ENCODE measurements at places on chromosomes 7 and 10.

- DNase-seq, result no peak
Observed at GRCh38 chr7:83457022-83457892, 191.7 kb downstream of the SEMA3E start.

DNA sequence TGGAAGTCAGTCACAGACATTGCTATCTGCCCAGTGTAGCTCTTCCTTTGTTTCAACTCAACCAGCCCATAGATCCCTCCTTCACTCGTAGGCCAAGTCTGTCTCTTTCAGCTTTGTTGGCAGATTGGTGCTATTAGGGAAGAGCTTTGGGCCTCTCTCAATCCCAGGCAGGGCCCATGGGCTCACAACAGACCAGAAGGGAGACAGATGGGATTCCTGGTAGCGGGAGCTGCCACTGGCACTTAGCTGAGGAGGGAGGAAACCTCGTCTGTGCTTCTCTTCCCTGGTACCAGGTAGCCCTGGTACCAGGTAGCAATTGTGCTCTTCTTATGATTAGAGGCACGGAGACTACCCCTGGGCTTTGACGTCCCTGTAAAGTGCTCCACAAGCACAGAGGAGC lies 592.0 kb downstream of the TYW1 start:
- no peak for DNase-seq

- no peak for DNase-seq
Observed at GRCh38 chr7:95904099-95904498, 131.7 kb downstream of the DYNC1I1 start.

DNA sequence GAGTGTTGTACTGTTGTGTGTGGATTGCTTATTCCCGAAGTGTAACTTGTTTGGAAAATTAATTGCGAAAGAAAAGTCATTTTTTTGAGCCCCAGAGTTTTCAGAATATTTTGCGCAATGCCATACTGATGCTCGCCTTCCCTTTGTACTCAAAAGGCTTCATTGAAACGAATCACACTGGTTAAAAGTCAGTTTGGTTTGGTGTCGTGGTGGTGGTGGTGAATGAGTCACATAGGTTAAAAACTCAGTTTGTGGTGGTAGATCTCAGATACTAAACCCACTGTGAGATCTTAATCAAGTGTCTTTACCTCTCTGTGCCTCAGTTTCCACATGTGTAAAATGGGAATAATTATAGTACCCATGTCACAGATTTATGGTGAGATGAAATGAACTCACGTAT lies 61.1 kb upstream of the IL6 start:
- no peak for DNase-seq

DNA sequence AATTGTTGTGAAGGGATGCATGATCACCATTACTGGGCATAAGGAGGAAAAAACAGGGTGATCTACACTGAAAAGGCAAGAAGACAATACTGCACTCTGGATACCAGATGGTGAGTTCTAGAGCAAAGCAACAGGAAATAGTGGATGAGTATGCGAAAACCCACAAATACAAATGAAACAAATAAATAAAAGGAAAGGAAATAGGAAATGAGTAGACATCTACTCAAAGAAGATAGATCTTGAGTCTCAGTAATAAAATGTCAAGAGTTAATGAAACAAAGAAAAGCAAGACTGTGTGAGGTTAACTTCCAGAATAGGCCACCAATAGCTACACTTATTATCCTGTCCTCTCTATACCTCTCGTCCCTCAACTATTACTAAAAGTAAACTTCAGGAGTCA lies 11.7 kb downstream of the ORC5 start:
- no peak for DNase-seq

GRCh38 chr10:55979203-55979602 lies 381.9 kb downstream of the ZWINT start:
- no peak for DNase-seq

GRCh38 chr7:158416283-158416933 lies 171.2 kb downstream of the PTPRN2 start:
- DNase-seq, result no peak

DNA sequence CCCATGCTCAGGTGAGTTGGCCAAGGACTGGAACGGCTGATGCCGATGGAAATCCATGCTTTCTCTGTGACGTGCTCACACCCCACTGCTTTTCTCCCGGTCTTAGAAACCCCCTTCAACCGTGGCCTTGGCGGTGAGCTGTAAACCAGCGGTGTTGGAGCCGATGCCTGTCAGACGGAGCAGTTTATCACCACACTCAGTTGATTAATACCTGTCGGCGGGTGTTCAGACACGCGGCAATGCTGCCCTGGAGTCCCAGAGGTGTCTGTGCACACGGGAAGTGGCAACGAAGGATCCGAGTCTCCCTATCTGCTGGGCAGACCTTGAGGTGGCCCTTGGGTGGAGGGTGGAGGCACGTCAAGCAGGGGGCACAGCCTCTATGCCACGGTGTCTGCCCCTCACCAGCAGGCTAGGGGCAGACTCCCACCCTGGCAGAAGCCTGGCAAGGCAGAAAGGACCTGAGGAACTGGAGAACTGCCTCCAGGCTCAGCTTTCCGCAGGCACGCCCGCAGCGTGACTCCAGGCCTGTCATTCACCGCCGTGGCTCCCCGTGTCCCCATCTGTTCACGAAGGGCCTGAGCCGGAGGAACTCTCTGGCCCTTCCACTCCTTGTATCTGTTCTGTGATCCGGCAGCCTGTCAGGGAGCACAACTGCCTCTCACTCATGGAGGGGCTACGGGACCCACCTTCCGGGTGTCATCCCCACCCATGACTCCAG lies 34.6 kb upstream of the MNX1 start:
- no peak for DNase-seq

DNA sequence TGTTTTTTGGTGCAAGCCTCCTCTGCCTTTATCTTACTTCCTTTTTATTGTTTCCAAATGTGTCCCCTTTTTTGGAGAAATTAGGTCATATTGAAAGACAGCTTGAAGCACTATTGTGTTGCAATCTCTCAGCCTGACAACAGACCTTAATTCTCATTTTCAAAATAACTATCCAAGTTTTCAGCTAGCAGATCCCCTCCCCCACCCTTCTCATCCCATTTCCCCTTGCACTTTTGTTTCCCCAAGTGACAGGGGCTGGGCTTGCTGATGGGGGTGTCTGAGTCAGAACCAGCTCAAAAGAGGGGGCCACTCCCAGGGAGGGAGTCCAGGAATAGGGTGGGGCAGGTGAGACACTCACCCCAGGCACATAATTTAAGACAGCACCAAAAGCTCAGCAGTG lies 75.3 kb downstream of the MKI67 start:
- no peak for DNase-seq

DNA sequence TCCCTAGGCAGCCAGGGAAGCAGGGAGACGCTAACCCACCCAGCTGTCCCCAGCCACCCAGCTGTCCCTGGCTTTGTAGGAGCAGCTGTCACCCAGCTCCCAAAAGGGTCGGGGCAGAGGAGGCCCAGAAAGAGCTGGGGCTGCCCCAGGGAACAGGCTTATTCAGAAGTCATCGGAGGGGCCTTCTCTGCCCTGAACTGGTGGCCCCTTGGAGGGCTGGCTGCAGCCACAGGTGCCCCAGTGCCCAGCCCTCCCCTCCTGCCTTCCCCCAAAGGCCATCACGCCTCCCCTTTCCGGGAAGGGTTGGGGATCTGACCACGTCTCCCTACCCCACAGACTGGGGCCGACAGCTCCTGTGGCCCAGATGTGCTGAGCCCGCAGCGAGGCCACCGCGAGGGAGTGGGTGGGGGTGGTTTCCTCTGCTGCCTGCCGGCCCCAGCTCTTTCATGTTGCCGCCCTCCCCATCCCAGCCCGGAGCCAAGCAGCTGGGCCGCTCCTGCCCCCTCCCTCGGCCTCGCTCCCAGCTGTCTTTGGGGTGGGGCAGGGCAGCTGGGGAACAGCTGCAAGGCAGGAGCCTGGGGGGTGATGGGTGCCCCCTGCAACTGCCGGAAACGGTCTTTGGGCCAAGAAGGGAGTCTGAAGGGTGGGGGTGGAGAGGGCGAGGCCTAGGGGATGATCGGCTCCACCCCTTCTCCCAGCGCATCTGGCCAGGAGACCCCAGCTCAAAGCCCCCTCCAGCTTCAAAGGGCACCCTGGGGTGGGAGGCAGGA lies 16.8 kb downstream of the TRIM8 start:
- peak; percentile 56 for DNase-seq

- no peak for DNase-seq
Observed at GRCh38 chr10:16732376-16732775, 84.8 kb downstream of the RSU1 start.

GRCh38 chr10:107733328-107734130 lies 569.0 kb upstream of the SORCS1 start:
- DNase-seq, result no peak

DNA sequence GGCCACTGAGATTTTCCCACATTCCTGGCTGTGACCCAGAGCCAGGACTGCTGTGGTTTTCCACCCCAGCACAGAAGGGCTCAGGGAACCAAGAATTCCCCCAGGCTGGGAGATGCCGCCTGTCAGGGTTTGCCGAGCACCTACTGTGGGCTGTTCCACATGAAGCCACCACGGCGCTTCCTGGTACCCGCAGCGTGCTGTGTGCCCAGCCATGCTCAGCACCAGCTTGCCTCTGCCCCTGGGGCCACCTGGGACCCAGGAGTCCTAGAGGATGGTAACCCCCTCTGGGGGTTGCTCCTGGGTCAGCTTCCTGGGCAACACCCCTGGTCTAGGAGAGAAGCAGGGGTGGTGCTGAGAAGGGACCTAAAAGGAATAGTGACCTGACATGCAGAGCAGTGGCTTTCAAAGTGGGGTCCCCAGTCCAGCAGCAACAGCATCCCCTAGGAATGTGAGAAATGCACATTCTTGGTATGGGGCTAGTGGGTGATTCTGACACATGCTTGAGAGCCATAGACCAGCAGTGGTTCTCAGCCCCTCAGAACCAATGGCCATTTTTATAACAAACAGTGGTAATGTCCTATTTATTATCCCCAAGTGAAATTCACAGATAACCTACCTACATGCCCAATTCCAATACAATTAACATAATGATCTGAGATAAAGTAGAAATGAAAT lies 53.4 kb downstream of the TSPAN15 start:
- DNase-seq, result no peak

DNA sequence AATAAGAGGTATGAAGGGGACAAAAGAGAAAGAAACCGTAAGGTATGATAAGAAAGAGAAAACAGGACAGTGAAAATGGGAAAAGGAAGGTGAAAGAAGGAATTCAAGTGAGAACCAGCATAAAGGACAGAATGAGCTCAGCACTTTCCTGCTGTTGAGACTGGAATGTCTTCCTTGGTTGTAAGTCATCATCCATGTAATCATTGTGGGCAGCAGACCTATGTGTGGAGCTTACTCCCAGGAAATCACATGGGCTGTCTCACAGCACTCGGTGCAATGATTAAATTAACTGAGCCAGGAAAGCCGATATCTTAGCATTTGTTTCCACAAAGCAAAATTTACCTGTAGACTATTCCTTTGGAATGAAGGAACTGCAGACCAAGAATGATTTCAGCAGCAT lies 118.1 kb downstream of the PRKCQ start:
- DNase-seq, result no peak

GRCh38 chr10:8615118-8615517 lies 560.6 kb downstream of the GATA3 start:
- DNase-seq, result no peak

DNA sequence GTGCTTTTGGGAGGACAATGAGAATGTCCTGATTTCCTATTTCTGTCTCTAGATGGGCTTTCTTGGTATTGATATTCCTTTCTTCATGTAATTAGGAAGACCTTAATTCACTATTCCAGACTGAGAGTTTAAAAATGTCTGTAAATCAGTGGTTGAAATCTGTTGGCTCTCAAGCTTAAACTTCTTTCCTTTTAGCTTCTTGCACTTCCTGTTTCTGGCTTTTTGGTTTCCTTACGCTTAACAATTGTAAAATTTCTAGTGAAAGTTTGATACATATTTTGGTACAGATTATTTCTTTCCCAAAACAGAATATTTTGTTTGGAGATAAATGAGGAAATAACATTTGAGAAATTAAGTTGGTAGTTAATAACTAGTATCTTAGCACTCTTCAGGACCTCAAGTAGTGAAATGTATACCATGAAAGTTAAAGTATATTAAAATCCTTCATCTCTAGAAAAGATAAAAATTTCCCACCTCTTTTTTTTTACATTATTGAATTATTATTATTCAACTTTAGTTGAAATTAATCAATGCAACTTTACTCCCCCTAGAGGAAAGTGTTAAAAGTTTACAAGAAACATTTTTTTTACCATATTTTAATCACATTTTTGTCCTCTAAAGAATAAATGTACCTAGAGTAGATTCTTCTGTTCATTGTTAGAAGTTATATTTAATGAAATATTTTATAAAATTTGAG lies 137.2 kb downstream of the PHTF2 start:
- DNase-seq, result no peak

- DNase-seq, result no peak
Observed at GRCh38 chr10:32229170-32229569, 117.8 kb downstream of the EPC1 start.

DNA sequence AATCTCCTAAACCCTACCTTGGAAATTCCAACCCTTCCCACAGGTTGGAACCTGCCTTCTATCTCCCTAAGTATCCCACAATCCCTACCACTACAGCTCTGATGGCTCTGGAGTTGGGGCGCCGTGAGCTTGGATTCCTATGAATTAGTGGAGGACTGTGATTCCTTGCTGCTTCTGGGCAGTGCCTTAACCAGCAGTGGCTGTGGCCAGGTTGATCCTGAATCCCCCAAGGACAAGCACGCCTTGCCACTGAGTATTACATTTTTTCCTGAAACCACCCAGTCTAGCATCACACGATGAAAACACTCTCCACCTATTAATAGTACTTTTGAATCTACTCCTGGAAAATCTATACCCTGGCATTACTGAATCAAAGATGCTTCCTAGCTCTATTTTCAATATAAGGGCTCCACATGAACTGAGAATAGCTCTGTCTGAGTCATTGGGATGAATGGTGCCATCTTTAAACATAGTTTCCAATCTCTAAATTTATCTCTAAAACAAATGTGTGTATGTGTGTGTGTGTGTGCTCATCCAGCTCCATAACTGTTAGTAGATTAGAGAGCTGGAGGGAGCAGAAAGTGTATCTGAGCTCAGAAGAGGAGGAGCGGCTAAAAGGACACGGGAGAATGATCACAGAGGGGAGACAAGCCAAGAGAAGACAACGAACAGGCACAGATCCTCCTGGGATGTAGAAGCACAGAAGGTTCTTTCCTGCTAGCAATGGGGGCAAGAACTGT lies 11.9 kb upstream of the INPP5F start:
- DNase-seq, result no peak

GRCh38 chr7:33674804-33675411 lies 230.4 kb upstream of the BMPER start:
- DNase-seq, result no peak

DNA sequence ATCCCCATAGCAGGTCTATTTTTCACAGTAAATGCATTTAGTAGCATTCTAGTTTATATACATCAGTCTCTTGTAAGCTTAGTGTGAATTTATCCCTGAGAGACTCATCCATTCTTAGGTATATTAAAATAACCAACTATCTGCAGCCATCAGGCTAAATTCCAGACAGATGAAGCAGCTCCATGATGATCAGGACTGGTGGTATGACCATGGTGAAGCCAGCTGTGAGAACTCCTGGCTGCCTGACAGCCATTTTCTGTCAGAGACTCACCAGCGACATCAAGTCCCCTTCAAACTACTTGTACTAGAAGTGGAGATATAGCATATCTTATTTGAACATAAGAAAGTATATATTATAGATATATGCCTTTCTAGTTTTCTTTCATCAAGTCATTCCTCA lies 70.3 kb upstream of the GSDME start:
- DNase-seq, result no peak
